ENCODE measurements at places on chromosomes 6 and 20. TPM values are rescaled to one million over a fixed set of nuclear protein-coding genes. Genes with fewer than 3 reads are reported as not detected.

PTK7 gene
- 4.7 TPM for total RNA-seq

BMP2 gene
- 0.57 TPM for total RNA-seq

PPP1R14C gene
- total RNA-seq = 0.83 TPM

POU3F2 gene
- not detected for total RNA-seq

CRISP2 gene
- not detected for total RNA-seq

SLC12A5 gene
- 11.6 TPM for total RNA-seq
